Activated T-cell treated with anti-CD3 and anti-CD28 coated beads for 4 hours (primary cell): ENCODE measurements at places on chromosomes 7 and 10.

DNA sequence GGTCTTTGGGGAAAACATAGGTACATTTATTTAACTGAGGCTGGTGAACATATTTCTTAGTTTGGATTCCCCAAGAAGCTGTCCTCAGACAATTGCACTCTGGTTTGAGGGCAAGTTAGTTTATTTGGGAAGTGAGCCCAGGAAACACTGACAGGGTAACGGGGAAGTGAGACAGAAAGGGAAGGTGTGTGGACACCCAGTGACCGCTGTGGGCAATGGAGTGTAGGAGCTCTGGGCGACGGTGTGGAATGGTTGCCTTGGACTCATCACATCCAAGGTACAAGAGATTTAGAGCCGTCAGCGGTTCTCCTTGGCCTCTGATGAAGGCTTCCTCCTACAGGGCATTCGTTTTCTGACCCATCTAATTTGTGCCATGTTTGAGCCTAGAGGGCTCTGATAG, 7.1 kb downstream of the MRC1 start:
- no peak for DNase-seq

GRCh38 chr7:111004310-111004901, 86.5 kb upstream of the LRRN3 start:
- no peak for DNase-seq

DNA sequence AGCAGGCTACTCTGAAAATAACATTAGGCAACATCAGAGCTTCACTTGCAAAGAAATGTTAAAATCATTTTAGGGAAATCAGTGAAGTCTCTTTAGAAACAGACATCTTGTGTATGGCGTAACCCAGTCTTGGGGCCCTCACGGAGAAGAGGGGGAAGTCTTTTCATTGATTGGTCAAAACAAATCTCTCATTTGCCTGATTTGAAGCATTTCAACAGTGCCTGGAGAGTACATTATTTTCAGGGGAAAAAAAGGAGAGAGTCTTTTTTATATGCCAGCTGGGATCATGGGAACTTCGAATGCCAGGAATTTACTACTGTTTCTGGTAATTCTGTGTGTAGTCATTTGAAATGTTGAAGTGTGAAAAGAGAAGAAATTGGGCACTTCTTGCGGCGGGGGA, 471.4 kb downstream of the PLXDC2 start:
- DNase-seq, result no peak

DNA sequence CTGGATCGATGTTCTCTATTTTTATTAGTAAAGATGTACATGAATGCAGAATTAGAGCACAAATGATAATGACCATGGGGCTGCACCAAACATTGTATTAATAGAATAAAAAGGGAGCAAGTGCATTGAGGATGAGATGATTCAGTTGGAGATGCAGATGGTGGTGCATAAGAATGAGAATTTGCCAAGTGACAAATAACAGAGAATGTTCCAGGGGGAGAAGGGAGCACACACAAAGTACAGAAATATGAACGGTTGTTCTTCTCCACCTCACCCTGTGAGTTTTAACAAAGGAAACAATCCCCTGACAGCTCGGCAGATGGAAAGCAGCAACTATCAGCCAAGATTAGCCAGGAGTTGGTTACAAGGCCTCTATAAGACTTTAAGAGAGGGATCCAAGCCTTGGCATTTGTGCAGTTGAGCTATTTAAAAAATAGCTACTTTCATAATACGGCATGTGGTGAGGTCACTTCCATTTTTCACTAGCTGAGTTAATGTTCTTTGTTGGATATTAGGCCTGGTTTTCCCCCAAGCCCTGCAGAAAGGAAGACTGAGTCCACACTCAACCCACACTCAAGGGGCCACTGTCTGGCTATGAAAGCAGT, 462.5 kb downstream of the TNS3 start:
- no peak for DNase-seq

DNA sequence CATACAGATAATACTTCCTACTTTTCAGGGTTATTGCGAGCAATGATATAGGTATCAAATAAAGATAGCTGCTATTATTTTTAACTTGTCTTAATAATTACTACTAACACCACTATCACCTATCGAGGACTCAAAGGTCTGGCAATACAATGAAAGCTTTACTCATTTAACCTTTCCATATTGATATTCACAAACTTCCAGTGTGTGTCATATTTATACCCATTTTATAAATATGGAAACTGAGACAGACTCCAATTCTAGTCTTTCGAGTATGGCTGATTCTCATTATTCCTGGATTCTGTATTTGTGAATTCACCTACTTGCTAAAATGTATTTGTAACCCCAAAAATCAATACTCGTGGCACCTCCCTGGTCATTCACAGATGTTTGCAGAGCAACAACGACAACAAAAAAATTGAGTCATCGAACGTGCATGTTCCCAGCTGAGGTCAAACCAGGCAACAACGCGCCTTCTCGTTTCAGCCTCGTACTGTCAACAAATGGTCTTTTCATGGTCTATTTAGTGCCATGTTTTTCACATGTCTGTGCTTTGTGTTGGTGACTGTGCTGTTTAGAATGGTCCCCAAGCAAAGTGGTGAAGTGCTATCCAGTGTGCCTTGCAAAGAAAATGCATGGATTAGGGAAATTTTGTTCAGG, 51.7 kb downstream of the SMURF1 start:
- DNase-seq, result no peak

GRCh38 chr7:155192961-155193640, 104.6 kb upstream of the INSIG1 start:
- DNase-seq, result no peak

GRCh38 chr7:22469371-22470143, 30.4 kb downstream of the STEAP1B start:
- no peak for DNase-seq

DNA sequence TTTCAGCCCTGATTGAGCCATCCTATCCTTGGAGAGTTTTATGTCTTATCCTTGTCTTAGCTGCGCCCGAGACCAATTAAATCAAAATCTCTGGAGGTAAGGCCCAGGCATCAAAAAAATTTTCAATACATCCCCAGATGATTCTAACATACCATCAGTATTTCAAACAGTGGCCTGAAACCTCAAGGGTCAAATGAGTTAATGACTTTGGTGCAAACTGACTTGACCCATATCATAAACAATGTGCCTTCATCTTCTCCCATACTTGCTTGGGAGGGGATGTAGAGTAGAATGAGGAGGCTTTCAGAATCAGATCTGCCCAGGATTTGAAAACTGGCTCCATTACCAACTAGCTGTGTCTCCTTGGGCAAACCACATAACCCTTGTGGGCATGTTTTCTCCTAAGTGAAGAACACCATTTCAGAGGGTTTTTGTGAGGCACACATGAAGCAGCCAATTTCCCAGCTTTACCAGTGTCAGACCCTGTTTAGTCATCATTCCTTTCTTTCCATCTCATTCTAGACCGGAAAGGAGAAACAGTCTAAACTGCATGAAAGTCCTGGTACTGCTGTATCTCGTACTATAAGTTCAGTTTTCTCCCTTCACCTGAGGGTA, 35.7 kb upstream of the ATXN7L1 start:
- DNase-seq, result no peak

- DNase-seq, result no peak
Observed at GRCh38 chr7:134744569-134744968, 34.9 kb upstream of the CALD1 start.

GRCh38 chr7:86470763-86471162, 172.9 kb upstream of the GRM3 start:
- no peak for DNase-seq

GRCh38 chr10:44862006-44862751, 49.0 kb upstream of the TMEM72 start:
- DNase-seq, result no peak

DNA sequence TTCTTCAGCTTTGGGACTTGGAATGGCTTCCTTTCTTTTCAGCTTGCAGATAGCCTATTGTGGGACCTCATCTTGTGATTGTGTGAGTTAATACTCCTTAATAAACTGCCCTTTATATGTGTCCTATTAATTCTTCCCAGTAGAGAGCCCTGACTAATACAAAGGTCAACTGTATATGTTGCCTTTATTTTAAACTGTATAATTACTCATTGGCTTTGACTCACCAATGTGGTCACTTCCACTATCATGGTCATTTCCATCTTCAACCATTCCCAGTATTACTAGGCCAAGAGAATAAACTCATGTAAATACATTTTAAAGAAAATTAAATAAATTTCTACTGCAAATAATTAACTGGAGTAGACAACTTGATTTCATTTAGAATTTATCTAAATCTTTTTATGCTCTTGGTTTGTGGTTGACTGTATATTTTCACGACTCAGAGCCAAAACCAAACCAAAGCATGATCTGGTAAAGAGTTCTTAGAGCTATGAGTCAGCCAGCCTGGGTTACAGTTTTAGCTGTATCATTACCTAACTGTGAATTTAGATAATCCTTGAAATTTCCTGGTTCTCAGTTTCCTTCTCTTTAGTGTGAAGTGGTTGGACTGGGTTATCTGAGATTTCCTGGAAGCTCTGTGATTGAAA, 188.4 kb downstream of the PPP1R3A start:
- no peak for DNase-seq

DNA sequence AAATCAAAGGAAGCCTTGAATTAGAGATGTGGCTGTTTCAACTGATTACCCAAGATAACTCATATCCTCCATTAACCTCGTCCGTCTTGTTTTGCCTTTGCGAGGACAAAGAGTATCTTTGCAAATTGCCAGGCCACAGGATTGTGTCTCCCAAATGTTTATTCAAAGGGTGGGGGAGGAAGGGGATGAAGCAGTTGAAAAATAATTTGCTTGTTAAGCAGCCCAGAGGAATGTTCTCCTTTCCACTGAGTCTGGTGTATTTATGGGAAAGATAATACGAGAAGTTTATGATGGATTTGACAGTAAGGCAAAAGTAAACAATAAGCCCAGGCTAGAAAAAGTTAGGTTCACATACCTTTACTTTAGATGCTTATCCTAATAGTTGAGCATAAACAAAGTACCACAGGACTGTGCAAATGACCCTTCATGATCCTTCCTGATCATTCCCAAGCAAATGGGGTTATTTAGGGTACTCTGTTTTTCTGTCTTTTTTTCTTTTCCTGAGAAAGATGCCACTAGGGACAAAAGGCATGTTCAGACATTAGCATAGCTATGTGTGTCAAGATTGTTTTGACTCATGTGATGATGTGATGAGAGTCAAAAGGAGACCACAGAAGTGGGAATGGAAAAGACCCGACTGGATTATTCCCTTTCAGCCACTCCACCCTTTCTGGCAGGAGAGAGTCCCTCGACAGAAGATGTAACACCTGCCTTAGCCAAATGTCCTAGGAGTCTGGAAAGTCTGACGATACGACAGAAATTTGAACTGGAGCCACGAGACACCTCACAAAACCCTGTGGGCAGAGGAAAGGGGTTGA, 243.0 kb upstream of the GLI3 start:
- no peak for DNase-seq

GRCh38 chr7:79781716-79782115, 328.2 kb upstream of the MAGI2 start:
- DNase-seq, result no peak

DNA sequence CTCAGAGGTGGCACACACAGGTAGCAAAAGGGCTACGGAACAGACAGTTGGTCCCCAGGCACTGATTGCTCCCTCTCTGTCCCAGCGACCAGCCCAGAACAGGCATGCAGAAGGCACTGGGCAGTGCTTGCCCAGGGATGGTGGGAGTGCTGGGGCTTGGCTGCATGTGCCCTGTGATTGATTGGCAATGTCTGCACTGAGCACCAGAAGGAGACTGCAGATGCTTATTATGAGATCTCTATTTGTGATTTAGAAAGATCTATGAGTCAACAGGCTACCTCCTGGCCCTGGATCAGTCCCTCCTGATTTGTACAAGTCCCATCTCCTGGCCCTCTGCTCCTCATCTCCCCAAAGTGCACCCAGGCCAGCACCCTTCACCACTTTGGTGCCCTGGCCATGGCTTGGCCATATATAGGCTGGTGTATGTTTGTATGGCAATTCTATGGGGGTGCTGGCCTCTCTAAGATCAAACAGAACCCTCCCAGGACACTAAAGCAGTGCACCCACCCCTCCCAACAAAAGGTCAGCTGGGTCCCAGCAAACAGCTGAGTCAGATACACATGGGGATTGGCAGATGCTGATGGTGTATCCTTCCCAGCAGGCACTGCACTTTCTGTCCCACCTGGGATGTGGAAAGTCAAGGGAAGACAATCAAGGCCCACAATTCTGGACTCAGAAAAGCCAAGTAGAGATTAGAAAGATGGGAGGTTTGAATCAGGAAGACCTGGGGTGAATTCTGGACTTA, 30.9 kb downstream of the CAMK2B start:
- no peak for DNase-seq

DNA sequence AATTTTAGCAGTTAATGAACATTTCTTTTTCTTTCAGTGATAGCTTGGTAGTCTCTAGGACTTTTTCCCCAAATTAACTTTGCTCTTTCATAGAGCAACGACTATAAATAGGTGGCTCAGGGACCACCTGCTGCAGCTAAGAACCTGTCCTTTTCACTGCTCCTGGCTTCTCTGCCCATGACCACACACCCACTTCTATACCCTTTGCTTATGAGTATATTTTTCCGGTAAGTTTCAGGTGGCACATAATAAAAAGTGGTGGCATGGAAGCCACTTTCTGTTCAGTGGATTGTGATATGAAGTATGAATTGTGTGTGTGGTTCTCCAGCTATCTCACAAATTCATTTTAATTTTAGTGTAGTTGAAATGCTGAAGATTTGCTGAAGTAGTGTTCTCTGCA, 1.2 kb downstream of the ING3 start:
- DNase-seq, result no peak
